ENCODE measurements at places on chromosomes 11 and 22. TPM values are rescaled to one million over a fixed set of nuclear protein-coding genes. Genes with fewer than 3 reads are reported as not detected.

Gene MYO7A
- 0.50 TPM for total RNA-seq

Gene OR8G1
- not detected for total RNA-seq

Gene LRRN4CL
- 0.20 TPM for total RNA-seq

Gene LRRC75B
- total RNA-seq: 2.1 TPM

Gene GLB1L3
- total RNA-seq: 6.9 TPM

Gene RASD2
- not detected for total RNA-seq

DNA sequence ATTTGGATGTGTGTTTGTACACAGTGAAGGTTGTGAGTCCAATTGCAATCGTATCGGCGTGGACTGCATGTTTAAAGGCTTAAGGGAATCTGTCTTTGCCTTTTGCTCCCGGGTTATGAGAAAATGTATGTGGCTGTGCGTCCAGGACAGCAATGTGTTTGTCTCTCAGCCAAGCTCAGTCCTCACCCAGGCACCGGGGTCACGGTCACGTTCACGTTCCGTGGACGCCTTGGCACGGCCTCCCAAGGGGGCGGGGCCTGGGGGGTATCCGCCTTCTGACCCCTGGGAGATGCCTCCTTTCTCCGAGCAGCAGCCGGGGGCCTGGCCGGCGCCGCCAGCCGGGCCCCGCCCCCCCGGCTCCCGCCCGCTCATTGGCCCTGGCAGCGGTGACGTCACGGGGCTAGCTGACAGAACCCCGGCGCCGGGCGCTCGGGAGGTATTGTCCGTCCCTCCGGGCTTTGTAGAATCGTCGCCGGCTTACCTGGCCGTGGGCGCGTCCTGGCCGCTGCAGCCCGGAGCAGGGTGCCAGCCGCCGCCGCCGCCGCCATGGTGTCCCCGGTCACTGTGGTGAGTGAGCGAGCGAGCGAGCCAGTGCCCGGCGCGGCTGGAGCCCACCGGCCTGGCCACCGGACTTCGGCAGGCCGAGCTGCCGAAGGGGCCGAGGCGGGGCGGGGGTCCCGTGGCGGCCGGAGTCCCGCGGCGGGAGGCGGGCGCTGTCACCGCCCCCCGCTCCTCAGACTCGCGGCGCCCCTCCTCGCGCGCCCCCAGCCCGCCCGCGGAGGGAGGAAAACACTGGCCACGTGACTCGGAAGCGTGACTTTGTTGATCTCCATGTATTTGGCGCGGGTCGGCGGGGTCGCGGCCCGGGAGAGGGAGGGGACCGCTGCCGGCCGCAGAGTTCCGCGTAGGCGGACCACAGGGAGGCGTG, at the start of gene TMEM86A:
Gene TMEM86A (plus strand): TSS at position 439 of the 928 bp plus-strand sequence. CDS start 108 bp downstream, at position 547.
- H3K4me1 ChIP-seq: peaks cover 24% of the 10 kb centered on the region
- peak; percentile 93 for DNase-seq

- no peaks in the 10 kb centered on the region for H3K4me1 ChIP-seq
- H3K36me3 ChIP-seq: no peaks in the 10 kb centered on the region
- DNase-seq: no peak
These were observed 41.4 kb downstream of the ARL14EP start for GRCh38 chr11:30364139-30364836.

GRCh38 chr11:9148727-9149126, 57.3 kb upstream of the SCUBE2 start:
- H3K4me1 ChIP-seq: peaks cover 3% of the 10 kb centered on the region
- no peaks in the 10 kb centered on the region for H3K36me3 ChIP-seq
- no peak overlapping the region for H3K4me3 ChIP-seq
- H3K27me3 ChIP-seq: no peaks in the 10 kb centered on the region
- no peak for DNase-seq

DNA sequence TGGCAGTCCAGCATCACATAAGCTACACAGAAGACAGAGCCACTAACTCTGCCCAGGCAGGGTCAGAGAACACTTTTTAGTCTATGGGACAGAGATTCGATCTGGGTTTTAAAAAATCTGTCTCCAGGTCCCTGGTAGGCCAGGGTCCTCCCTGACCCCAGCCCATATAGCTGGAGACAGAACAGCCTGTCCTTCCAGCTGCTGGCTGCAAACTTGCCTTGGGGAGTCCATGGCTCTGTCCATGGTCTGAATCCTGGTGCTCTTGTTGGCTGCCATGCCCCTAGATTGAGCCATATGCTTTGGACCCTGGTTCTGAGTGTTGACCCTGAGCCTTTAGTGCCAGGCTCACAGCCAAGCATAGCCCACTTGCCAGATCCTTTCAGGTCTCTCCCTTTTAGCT, 13.3 kb upstream of the LIPT2 start:
- no peaks in the 10 kb centered on the region for H3K36me3 ChIP-seq
- H3K27me3 ChIP-seq: no peaks in the 10 kb centered on the region
- H3K4me1 ChIP-seq: no peaks in the 10 kb centered on the region
- DNase-seq: no peak
- H3K27ac ChIP-seq: no peak overlapping the region

GRCh38 chr11:35477901-35478300, 47.5 kb downstream of the PAMR1 start:
- H3K4me1 ChIP-seq: no peaks in the 10 kb centered on the region
- H3K36me3 ChIP-seq: no peaks in the 10 kb centered on the region

DNA sequence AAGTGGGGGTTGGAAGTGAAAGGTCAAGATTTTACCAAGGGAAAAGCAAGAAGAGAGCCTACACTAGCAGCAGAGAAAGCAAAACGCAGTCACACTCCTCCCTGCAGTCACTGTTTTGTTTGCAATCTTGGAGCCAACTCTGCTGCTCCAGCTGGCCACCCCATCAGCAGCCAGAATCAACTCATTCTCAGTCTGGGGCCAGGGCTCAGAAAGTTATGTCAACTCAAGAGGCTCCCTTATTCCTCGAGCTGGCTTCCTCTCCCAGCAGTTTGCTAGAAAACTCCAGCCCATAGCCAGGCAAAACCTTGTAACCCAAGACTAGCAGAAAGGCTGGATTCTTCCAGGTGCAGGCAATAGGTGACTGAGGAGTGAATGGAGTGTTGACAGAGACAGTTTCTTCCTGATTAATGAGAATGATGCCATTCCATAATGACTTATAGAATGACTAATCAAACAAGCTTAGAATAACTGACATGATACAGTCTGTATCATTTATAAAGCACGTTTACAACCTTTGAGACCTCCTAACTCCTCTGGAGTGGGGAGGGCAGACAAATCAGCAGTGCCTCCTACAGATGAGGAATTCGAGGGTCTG, 53.4 kb downstream of the P4HA3 start:
- H3K36me3 ChIP-seq: peaks cover 5% of the 10 kb centered on the region
- peaks cover 1% of the 10 kb centered on the region for H3K27me3 ChIP-seq
- DNase-seq: no peak
- H3K4me3 ChIP-seq: no peak overlapping the region
- H3K27ac ChIP-seq: no peak overlapping the region
- no peaks in the 10 kb centered on the region for H3K4me1 ChIP-seq

DNA sequence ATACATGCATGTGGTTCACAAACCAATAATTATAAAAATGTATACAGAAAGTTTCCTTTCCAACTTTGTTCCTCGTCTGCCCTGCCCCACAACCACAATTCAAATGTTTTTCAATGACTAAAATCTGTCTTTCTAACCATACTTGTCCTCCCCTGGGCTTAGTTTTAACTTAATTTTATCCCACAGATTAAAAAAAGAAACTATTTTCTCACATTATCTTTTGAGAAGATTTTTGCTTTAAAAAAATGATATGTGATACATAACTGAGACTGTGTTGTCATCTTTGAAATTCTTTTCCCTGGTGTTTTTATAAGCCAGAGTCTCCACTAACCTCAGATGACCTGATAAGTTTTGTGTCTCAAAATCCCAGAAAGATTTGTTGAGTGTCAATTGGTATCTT, 79.0 kb downstream of the FDX1 start:
- DNase-seq: no peak
- no peaks in the 10 kb centered on the region for H3K4me1 ChIP-seq
- H3K27me3 ChIP-seq: peaks cover 7% of the 10 kb centered on the region
- H3K27ac ChIP-seq: no peak overlapping the region
- H3K36me3 ChIP-seq: no peaks in the 10 kb centered on the region

DNA sequence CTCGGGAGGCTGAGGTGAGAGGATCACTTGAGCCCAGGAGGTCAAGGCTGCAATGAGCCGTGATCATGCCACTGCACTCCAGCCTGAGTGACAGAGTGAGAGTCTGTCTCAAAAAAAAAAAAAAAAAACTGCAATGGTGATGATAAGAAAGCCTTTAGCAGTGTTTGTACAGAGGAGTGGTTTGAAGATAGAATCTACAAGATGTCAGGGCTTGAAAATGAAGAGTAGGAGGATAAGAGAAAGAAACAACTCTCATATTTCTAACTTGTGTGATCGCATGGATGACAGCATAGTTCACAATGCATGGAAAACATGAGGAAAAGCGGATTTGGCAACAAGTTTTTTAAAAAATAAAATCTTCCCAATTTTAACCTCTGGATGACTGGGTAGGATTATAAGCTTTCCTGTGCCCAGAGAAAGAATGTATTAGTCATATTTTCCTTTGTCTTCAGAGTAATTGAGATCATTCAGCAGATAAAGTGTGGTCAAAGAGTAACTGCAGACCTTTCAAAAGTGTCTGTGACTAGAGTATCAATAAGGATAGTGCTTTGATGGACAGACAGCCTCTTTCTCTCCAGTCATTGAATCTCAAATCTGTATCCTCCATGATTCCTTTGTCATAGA, 328.1 kb downstream of the CASP12 start:
- H3K4me1 ChIP-seq: peaks cover 11% of the 10 kb centered on the region
- no peaks in the 10 kb centered on the region for H3K36me3 ChIP-seq
- H3K27me3 ChIP-seq: no peaks in the 10 kb centered on the region

DNA sequence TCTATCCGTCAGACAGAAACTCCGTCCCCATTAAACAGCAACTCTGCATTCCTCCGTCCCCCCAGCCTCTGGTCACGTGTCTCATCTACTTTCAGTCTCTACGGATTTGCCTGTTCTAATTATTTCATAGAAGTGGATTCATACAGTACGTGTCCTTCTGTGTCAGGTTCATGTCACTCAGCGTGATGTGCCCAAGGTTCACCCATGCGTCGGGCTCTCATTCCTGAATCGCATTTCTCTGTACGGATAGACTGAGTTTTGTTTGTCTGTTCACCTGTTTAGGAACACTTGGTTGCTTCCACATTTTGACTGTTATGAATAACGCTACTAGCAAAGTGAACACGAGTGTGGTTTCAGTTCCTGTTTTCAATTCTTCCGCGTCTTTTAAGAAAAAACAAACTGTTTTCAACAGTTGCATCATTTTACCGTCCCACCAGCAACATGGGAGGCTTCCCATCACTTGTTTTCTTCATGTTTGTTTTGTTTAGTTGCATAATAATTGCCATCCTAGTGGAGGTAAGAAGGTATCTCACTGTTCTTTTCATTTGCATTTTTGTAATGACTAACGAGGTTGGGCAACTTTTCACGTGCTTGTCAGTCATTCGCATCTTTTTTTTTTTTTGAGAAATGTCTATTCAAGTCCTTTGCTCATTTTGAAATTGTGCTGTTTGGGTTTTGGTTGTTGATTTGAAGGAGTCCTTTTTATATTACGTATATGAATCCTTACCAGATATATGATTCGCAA, 8.9 kb upstream of the NLRP6 start:
- H3K27ac ChIP-seq: peak overlapping the region; percentile 98
- peaks cover 36% of the 10 kb centered on the region for H3K4me1 ChIP-seq
- H3K27me3 ChIP-seq: peaks cover 13% of the 10 kb centered on the region
- peaks cover 14% of the 10 kb centered on the region for H3K36me3 ChIP-seq
- H3K4me3 ChIP-seq: peak overlapping the region; percentile 88

DNA sequence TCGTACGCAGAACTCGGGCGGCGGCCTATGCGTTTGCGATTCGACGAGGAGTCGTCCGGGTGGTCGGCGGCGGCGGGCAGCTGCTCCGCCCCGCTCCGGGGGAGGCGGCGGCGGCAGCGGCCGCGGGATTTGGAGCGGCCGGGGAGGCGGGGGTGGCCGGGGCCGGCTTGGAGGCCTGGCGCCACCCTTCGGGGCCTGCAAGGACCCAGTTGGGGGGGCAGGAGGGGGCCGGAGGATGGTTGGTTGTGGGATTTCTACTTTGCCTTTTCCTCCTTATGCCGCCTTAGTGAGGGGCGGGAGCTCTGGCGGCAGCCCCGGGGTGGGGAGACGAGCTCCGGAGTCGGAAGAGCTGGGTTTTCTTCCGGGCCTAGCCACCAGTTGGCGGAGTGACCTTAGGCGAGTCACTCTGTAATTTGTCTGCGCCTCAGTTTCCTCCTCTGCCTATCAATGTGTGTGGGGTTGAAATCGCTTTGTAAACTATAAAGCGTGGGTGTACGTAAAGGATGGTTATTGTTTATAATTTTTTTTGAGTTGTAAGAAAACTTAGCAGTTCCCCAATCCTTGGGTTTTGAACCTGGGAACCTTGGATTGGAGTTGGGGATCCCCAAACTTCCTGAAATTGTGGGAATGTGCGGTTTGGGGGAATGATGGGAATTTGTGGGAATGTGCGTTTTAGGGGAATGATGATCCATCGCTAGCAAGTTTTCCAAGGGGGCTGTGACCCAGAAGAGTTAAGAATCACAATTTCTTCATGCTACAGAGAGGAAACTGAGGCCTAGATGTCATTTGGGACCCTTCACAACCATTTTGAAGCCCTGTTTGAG, 679 bp downstream of the TUG1 start:
- H3K27ac ChIP-seq: peak overlapping the region; percentile 85
- peak overlapping the region; percentile 95 for H3K4me3 ChIP-seq
- DNase-seq: peak; percentile 53
- H3K36me3 ChIP-seq: peaks cover 83% of the 10 kb centered on the region
- H3K4me1 ChIP-seq: peaks cover 64% of the 10 kb centered on the region
- H3K27me3 ChIP-seq: no peaks in the 10 kb centered on the region

- no peaks in the 10 kb centered on the region for H3K27me3 ChIP-seq
- DNase-seq: no peak
- H3K4me1 ChIP-seq: peaks cover 1% of the 10 kb centered on the region
- H3K27ac ChIP-seq: no peak overlapping the region
- peaks cover 37% of the 10 kb centered on the region for H3K36me3 ChIP-seq
These were observed 122.3 kb upstream of the BID start for GRCh38 chr22:17896586-17896985.

GRCh38 chr11:2737226-2737590, 37.4 kb upstream of the KCNQ1OT1 start:
- H3K36me3 ChIP-seq: no peaks in the 10 kb centered on the region
- DNase-seq: no peak
- H3K27ac ChIP-seq: no peak overlapping the region
- H3K4me3 ChIP-seq: no peak overlapping the region
- H3K27me3 ChIP-seq: no peaks in the 10 kb centered on the region
- no peaks in the 10 kb centered on the region for H3K4me1 ChIP-seq

DNA sequence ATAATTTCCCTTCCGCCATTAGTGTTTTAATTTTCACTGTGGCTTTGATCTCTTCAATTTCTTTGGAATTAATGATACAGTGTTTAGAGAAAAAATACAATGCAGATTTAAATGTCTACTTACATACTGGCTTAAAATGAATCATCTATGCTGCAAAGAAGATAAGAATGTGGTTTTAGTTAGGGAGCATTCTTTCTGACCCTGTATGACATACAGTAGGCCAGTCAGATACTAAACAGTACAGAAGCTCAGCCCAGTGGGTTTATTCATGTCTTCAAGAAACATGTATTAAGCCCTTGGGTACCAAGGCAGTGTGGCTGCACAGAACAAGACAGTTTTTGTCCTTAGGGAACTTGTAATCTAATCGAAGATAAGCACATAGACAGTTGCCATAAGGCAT, 268.8 kb downstream of the DDX10 start:
- peaks cover 5% of the 10 kb centered on the region for H3K36me3 ChIP-seq
- H3K27me3 ChIP-seq: no peaks in the 10 kb centered on the region
- H3K27ac ChIP-seq: no peak overlapping the region
- no peak overlapping the region for H3K4me3 ChIP-seq
- no peaks in the 10 kb centered on the region for H3K4me1 ChIP-seq
